ENCODE measurements at places on chromosomes 6 and 20.

GRCh38 chr6:13349811-13350506 lies 21.6 kb upstream of the TBC1D7 start:
- no peak for DNase-seq

DNA sequence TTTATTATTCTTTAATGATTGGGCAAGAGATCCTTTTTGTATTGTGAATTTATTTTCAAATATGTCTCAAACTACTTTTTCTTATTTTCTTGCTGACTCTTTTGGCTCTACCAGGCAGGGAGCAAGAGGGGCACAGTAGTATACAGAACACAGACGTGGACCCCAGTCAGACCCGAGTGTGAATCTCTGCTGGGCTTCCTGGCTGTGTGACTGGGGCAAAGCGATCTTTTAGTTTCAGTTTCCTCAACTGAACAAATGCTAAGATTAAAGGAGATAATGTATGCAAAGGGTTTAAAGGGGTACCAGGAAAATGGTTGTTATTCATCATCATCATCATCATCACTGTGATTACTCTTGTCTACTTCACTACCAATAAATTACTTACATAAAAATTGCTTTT lies 317.5 kb downstream of the HIVEP2 start:
- DNase-seq = no peak

- no peak for DNase-seq
Observed at GRCh38 chr6:143615785-143616184, 62.0 kb upstream of the PHACTR2 start.

- no peak for DNase-seq
Observed at GRCh38 chr6:85997206-85997605, 354.5 kb upstream of the SYNCRIP start.

DNA sequence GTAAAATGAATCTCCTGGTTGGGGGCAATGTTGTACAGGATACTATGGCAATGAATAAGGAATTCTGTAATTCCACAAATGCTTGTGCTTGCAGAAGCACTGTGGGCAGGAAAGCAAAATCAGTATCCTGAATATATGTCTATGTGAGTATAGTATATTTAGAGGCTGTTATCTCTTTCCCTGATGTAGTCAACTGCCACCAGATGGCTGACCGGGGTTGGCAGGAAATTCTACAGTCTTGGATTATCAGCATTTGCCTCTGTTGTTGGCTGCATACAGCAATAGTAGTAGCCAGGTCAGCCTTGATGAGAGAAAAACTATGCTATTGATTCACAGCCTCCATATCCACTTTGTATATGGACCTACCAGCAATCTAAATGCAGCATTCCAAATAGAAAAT lies 425.1 kb upstream of the JAG1 start:
- no peak for DNase-seq

DNA sequence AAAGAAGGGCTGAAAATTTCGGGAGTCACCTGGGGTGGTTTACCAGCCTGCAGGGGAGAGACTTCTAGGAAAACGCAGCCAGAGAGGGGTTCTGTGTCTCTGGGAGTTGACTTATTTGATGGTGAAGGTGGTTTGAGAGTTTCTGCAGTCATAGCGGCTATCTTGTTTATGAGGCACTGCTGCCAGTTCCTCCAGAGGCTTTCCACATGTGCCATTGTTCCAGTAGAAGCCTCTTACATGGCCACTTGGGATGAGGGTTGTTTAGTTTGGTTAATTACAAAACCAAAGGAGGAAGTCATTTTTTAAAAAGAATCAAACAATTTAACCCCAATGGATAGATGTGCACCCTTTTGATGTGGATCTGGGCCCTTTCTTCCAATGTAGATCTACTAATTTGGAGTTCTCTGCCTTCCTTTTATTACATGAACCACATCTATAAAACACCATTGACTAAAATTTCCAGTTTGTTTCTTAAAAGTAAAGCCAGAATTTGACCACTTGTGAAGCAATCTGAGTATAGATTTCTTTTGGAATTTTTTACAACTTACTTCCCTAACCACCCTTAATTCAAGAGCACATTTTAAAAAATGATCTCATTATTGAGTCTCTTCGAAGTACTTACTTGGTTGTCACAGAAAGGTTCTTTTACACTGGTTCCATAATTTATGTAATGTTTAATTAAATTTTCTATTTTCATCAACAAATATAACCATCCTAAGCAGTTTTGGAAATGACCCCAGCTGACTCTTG lies 97.6 kb downstream of the TCP11 start:
- no peak for DNase-seq

GRCh38 chr6:968791-969190 lies 275.9 kb upstream of the EXOC2 start:
- DNase-seq = no peak

DNA sequence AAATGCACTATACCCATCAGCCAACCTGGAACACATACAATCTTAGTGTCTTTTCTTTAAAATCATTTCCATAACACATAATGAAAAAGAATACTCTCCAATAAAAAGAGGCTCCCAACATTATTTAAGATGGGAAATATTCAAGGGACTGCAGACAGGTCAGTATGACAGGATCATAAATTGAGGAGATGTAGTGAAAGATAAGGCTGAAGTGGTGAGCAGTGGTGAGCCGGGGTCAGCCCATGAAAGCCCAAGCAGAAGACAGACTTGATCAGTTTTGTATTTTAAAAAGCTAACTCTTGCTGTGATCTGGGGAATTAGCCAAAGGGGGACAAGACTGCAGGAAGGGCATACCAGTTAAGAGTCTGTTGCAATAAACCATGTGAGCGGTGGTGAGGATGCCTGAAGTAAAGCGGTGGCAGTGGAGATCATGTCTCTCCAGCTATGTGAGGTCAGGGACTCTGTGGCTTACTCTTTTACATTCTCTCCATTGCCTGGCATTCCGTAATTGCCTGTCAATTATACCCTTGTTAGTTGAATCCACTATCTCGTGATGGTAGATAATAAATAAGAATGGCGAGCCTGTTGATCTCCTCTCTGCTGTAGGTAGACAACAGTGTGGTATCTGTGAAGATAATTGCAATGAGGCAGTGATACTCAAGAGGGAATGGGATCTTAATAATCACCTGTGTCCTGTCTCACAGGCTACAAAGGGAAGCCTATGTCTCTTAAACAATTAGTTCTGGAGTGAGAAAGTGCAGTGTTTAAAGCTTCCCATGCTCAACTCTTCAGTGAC lies 97.4 kb downstream of the FILIP1 start:
- DNase-seq = no peak

- DNase-seq = no peak
Observed at GRCh38 chr6:20377623-20378265, 23.9 kb upstream of the E2F3 start.

DNA sequence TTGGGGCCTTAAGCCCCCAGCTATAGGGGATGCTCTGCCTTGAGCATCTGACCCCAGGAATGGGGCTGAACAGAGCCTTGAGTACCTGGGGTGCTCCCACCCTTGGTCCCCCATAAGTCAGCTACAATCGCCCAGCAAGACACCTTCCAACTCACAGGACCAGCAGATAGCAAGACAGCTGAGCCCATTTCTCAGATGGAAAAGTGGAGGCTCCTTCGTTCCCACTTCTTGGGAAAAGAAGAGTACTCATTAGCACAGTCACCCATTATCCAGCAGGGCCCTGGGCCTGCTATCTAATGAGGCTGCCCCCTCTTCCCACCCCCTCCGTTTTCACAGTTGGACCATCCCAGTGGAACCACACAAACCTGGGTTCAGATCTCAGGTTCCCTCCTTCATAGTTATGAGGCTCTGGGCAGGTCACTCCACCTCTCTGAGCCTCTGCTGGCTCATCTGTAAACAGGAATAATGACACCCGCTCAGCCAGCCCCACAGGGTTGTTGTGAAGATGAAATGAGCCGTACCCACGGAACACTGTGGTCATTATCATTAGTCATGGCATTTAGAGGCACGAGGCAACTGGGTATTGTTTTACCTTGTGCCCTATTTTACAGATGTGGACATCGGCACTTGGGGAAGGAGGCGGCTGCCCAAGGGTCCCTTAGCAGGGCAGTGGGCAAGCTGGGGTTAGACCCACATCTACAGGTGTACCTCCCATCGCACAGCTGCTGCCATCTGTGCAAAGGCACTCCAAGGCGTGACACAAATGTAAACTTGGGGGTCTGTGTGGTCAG lies 4.5 kb downstream of the LPIN3 start:
- no peak for DNase-seq

DNA sequence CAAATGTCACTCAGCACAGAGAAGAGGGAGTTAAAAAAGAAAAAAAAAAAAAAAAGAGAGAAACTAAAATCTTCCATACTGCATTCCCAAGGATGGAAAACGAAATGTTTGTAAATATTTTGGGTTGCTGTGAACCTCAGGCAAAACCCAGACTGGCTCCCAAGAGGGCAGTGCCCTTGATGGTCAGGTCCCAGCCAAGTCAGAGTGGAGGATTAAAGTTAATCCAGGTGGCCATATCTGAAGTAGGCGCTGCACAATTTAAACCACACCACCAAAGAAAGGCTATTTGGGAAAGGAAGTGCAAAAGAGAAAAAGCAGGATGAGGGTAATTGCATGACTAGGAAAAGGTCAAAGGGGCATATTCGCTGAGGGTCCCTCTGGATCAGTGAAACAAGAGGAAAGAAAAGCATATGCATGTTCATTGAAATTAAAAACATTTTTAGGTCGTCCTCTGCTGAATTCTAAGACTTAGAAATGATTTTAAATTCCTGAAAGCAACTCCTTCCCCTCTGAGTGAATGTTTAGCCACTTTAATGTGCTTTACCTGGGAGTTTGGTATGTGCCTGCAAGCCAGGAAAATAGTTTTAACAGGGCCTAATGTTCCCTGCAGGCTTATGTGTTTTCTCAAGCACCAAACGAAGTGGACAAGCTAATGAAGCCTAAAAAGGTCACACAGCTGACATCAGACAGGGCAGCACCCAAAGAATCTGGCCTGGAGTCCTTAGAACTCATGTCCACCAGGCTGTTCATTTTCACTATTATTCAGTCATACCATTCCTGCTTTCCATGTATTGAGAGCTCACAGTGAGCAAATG lies 159.1 kb downstream of the HACE1 start:
- DNase-seq = no peak

DNA sequence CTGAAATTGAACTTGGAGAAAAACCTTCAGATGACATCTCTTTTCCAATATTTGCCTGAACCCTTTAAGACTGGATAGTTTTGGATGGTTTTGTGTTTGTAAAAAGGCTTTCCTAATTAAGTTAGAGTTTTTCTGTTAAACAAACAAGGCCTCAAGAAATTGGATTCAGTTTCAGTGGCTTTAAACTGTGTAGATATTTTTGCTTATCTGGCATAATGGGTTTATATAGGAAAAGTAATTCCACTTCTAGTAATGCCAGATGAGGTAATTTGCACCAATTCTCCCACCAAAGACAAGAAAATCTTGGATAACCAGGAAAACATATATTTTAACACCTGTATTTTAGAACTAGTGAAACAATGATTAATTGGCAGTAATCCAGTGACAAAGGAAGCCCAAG lies 12.0 kb upstream of the TRDN start:
- no peak for DNase-seq

- DNase-seq = no peak
Observed at GRCh38 chr20:41406353-41406752, 39.7 kb upstream of the EMILIN3 start.

GRCh38 chr6:125611573-125612344 lies 137.7 kb upstream of the HEY2 start:
- no peak for DNase-seq

- DNase-seq = no peak
Observed at GRCh38 chr6:10136636-10137035, 278.2 kb downstream of the TFAP2A start.

Data from stimulated activated naive CD4-positive, alpha-beta T cell treated with Interleukin-2 at 50 U/mL for 16 hours (primary cell).